ENCODE measurements at places on chromosomes 11 and 22.
A peak's percentile ranks its signal among the peaks of the same experiment; 100 is the strongest.

DNA sequence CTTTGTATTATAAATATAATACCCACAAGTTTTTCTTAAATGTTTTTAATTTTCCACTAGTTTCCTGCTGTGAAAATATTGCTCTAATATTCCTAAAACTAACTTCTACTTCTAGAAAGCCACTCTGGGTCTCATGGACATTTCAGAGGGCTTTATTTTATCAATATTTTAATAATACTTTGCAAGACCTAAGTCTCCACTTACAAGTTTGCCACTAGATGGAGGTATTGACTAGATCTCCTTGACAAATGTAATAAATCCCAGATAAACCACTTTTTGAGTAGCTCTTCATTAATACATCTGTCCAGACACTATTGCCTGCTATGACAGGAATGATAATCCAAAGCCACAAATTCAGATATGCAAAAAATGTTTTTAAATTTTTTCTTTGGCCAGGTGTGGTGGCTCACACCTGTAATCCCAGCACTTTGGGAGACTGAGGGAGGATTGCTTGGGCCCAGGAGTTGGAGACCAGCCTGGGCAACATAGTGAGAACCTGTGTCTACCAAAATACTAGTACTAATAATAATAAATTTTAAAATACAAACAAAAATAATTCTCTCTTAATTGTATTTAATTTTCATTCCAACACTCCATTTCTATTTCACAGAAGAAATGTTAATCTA is 3.5 kb upstream of the ACAT1 start:
- DNase-seq: peak; percentile 25

- DNase-seq: no peak
Measured at GRCh38 chr11:72899238-72899637, 85.0 kb downstream of the ATG16L2 start.

- DNase-seq: no peak
Measured at GRCh38 chr22:38259370-38259769, 13.4 kb downstream of the TMEM184B start.

- no peak for DNase-seq
Measured at GRCh38 chr11:75264971-75265370, 24.4 kb downstream of the TPBGL start.

DNA sequence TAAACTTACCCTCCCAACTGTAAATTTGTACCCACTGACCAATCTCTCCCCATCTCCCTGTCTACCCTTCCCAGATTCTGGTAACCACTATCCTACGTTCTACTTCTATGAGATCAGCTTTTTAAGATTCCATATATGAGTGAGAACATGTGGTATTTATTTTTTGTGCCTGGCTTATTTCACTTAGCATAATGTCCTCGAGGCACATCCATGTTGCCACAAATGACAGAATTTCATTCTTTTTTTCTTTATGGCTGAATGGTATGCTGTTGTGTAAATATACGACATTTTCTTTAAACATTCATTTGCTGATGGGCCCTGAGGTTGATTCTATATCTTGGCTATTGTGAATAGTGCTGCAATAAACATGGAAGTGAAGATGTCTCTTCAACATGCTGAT is 74.7 kb upstream of the RRM1 start:
- DNase-seq: no peak

DNA sequence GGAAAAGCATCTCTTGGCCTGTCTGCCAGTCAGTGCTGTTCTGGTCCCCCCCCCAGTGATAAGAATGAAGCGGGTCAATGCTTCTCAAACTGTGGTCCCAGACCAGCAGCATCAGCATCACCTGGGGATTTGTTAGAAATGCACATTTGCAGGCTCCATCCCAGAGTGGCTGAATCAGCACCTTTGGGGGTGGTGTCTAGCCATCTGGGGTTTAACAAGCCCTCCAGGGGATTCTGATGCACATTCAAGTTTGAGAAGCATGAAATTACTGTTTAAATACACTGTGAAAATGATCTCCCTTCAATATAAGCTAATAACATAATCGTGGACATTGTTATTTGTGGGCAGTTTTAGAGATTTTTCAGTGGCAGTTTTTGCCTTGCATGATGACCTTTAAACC is 133.5 kb downstream of the MYO18B start:
- DNase-seq: no peak

GRCh38 chr22:38886333-38886732 is 14.3 kb upstream of the CBX6 start:
- DNase-seq: no peak

DNA sequence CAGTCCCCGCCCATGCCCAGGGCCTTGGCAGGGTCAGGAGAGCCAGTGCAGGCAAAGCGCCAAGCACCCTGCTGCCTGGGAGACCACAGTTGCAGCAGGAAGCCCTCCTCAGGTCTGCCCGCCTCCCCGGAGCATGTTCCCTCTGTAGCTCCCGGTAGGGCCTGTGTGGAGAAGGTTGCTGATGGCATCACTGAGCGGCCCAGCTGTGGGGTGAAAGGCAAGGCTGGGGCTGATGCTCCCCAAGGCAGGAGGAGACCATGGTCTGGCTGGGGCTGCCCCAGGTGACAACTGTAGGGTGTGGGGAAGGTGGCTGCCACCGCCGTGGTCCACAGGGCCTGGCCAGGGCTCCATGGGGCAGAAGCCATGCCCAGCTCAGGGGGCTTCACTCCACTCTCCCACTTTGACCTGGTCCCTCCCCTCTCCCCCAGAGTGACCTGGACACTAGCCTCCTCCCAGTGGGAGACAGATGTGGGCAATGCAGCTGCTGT is 53.0 kb downstream of the CDKN1C start:
- DNase-seq: no peak

GRCh38 chr11:65489706-65490320 is 9.0 kb upstream of the MALAT1 start:
- no peak for DNase-seq

DNA sequence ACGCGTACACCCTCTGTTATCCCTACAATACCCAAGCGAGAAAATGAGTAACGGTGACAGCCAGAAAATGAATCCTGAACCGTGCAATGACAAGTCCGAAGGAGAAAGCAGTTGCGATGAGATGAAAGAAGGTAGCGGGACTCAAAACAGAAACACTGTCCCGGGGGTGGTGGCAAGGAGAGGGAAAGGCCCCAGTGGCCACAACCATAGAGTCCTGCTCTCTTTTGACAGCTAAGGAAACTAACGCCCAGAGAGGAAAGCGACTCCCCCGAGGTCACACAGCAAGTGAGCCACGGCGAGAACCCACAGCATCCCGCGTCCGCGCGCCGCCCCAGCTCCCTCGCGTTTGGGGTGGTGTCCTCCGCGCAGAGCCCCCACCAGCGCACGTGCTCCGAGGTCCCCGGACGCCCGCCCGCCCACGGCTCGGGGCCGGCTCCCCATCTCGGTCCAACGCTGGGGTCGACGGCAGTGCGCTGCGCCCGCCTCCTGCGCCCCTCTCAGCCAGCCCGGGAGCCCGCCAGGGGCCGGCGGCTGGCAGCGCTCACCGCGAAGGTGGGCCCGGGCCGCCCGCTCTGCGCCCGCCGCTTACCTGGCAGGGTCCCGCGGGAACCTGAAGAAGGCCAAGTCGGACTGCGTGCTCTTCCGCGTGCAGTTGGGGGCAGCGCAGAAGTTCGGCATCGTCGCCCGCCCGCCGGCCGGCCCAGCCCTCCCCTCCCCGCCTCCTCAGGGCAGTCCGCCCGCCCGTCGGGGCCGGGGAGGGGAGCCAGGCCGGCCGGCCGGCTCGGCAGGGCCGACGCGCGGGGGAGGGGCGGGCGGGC is 564 bp downstream of the THAP12 start:
- no peak for DNase-seq

DNA sequence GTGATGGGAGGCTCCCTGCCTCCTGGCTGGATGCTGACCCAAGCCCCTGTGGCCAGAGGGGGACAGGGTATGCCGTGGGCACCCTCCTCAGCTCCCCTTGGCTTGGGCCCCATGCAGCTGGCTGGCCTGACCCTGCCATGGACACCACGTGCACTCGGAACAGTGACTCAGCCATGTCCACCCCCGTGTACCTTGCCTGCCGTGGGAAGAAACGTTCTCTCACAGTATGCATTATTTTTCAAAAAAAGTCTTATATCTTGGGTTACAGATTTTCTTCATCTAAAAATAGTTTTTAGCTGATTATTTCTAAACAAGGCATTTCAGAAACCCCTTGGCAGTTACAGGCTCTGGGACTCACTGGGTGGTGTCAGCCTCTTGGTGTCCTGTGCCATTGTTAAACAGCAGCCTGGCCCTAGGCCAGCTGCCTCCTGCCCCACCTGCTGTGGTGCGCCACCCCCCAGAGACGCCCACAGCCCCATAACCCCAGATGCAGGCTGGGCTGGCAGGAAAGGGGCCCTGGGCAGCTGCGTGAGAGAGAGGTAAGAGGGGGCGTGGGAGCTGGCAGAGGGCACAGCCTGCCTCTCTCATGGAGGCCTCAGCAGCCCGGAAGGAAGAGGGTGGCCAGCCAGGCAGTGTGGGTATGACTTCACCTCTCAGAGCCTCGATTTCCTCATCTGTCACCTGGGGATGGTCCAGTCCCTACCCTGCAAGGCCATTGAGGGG is 99.8 kb downstream of the MORC2 start:
- no peak for DNase-seq

- no peak for DNase-seq
Measured at GRCh38 chr22:43847376-43848289, 14.7 kb downstream of the SULT4A1 start.

DNA sequence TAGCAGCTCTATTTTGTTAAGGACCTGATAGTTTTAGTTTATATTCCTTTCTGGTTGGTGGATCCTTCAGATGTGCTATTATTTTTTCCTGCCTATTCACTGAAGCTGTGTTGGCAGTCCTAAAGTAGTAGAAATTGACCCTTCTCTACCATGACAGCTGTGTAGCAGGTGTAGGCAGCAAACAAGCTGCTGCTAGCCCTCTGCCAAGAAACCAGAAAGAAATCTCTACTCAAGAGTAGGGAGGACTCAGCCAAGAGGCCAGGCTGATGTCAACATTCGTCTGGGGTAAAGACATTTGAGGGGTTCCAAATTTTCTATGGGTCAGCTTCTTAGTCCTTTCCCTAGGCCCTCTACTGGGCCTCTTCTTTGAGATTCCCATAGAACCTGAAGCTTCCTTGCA is 51.2 kb downstream of the CSTF3 start:
- no peak for DNase-seq

GRCh38 chr11:37320921-37321320 is 722.9 kb upstream of the RAG2 start:
- peak; percentile 37 for DNase-seq

DNA sequence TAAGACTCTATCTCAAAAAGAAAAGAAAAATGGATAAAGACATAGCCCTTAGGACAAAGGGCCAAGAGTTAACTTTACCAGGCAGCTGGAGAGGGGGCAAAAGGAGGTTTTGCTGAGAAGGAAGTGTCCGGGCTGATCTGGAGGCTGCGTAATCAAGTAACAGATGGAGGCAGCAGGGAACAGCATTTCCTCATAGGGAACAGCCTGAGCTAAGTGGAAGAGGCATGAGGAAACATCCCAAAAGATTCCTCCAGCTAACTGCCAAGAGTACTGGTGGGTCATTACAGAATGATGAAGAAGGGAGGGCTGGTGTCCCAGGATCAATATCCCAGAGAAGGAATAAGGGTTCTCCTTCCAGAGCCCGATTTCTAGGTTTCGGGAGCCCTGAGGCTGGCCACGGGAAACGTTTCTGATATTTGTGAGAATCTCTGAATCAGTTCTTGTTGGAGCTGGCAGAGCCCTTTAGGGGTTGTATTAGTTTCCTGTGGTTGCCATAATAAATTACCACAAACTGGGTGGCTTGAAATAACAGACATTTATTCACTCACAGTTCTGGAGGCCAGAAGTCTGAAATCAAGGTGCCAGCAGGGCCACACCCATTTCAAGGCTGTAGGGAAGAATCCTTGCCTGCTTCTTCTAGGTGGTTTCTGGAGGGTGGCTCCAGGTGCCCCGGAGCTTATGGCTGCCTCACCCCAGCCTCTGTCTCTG is 21.2 kb downstream of the LIF start:
- no peak for DNase-seq

DNA sequence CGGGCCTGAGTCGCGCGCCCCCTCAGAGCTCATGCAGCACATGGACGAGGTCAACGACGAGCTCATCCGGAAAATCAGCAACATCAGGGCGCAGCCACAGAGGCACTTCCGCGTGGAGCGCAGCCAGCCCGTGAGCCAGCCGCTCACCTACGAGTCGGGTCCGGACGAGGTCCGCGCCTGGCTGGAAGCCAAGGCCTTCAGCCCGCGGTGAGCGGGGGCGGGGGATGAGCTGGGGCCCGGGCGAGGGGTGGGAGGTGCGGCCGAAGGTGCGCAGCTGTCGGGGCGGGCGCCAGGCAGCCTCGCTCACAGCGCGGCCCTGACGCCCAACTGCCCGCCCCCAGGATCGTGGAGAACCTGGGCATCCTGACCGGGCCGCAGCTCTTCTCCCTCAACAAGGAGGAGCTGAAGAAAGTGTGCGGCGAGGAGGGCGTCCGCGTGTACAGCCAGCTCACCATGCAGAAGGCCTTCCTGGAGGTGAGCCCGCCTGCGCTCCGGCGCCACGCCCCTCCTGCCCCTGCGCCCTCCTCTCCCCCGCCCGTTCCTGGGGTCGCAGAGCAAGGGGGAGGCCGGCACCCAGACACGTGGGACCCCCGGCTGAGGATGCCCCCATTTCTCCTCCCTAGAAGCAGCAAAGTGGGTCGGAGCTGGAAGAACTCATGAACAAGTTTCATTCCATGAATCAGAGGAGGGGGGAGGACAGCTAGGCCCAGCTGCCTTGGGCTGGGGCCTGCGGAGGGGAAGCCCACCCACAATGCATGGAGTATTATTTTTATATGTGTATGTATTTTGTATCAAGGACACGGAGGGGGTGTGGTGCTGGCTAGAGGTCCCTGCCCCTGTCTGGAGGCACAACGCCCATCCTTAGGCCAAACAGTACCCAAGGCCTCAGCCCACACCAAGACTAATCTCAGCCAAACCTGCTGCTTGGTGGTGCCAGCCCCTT is 20.5 kb downstream of the EPS8L2 start:
- no peak for DNase-seq

DNA sequence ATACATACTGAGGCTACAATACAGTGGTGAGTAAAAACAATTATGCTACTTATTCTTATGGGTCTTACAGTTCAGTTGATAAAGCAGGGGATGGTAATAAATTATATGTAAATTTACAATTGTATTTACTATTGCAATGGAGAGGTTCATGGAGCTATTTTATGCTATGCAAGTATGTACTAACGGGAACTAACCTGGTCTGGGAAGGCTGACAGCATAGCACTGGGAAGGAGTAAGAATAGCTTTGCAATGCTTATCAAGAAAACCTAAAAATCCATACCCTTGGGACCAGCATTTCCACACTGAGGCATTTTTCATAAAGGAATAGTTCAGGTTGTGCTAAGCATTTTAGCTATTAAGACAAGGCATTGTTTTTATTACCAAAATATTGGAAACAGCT is 700.6 kb downstream of the NELL1 start:
- DNase-seq: no peak

Measured in HS-5 (cell line).